ENCODE measurements at places on chromosomes 7 and 10.

GRCh38 chr7:38840736-38841460 is 68.1 kb downstream of the VPS41 start:
- H3K36me3 ChIP-seq, result no peaks in the 10 kb centered on the region
- H3K4me3 ChIP-seq, result no peak overlapping the region
- no peak overlapping the region for H3K27ac ChIP-seq
- no peak for DNase-seq
- no peaks in the 10 kb centered on the region for H3K27me3 ChIP-seq
- 0 out of 2 replicates have a peak, but pooled peaks cover 1% of the 10 kb centered on the region for H3K4me1 ChIP-seq

GRCh38 chr7:118502235-118502634 is 277.7 kb downstream of the ANKRD7 start:
- no peaks in the 10 kb centered on the region for H3K27me3 ChIP-seq
- no peak for DNase-seq
- H3K27ac ChIP-seq, result no peak overlapping the region
- no peaks in the 10 kb centered on the region for H3K4me1 ChIP-seq
- no peaks in the 10 kb centered on the region for H3K36me3 ChIP-seq

DNA sequence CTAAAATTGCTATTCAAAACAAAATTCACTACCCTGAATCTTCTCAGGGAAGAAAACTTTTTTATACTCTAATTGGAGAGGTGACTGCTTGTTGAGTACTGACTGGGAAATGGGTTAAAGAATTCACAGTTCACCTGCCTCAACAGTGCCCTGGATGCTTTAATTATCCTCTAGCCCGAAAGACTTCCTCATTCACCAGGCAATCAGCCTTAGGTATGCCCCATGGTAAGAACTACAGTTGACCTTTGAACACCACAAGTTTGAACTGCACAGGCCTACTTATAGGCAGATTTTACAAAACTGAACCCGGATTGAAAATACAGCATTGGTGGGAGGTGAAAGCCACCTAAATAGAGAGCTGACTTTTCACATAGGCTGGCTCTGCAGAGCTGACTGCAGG is 175.3 kb downstream of the ELAPOR2 start:
- H3K27ac ChIP-seq, result no peak overlapping the region
- no peaks in the 10 kb centered on the region for H3K36me3 ChIP-seq
- H3K4me1 ChIP-seq, result no peaks in the 10 kb centered on the region
- H3K27me3 ChIP-seq, result no peaks in the 10 kb centered on the region

DNA sequence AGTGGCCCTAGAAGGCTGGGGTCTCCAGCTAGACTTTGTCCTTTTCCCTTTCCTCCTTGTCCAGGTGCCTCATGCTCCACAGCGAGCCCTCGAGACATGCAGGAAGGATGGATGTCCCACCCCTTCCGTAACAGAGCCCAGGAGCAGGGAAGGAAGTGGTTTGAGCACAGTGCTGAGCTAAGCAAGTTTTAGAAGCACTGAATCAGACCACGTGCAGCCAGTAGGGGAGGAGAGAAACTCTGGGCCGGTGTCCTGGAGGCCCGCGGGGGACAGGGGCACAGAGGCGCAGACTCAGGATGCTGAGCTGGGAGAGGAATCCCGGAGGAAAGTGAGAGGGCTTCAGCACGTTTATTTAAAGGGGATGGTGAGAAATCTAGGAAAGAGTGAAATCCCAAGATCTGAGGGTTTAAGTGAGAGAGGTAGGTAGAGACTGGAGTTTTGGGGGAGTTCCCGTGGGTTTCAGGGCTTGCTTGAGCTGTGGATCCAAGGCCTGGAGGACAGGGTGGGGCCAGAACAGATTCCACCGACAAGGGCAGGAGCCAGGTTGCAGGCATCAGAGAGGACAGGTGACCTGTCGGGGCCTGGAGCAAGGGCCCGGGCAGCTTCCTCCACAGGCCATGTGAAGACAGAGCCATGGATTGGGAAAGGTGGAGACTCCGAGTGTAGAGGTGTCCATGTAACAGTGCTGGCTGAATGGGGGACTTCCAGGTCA is 4.4 kb upstream of the IRF5 start:
- H3K27me3 ChIP-seq, result peaks cover 13% of the 10 kb centered on the region
- no peak overlapping the region for H3K27ac ChIP-seq
- no peaks in the 10 kb centered on the region for H3K36me3 ChIP-seq
- DNase-seq, result no peak

- peaks cover 3% of the 10 kb centered on the region for H3K4me1 ChIP-seq
- H3K36me3 ChIP-seq, result no peaks in the 10 kb centered on the region
- no peak for DNase-seq
- H3K4me3 ChIP-seq, result no peak overlapping the region
- peak overlapping the region; percentile 13 for H3K27ac ChIP-seq
- no peaks in the 10 kb centered on the region for H3K27me3 ChIP-seq
Measured at GRCh38 chr10:87974769-87975168, 111.3 kb downstream of the PTEN start.

- H3K27ac ChIP-seq, result no peak overlapping the region
- no peaks in the 10 kb centered on the region for H3K4me1 ChIP-seq
- DNase-seq, result peak; percentile 13
- H3K27me3 ChIP-seq, result no peaks in the 10 kb centered on the region
Measured at GRCh38 chr7:23863209-23863787, 153.3 kb downstream of the STK31 start.

DNA sequence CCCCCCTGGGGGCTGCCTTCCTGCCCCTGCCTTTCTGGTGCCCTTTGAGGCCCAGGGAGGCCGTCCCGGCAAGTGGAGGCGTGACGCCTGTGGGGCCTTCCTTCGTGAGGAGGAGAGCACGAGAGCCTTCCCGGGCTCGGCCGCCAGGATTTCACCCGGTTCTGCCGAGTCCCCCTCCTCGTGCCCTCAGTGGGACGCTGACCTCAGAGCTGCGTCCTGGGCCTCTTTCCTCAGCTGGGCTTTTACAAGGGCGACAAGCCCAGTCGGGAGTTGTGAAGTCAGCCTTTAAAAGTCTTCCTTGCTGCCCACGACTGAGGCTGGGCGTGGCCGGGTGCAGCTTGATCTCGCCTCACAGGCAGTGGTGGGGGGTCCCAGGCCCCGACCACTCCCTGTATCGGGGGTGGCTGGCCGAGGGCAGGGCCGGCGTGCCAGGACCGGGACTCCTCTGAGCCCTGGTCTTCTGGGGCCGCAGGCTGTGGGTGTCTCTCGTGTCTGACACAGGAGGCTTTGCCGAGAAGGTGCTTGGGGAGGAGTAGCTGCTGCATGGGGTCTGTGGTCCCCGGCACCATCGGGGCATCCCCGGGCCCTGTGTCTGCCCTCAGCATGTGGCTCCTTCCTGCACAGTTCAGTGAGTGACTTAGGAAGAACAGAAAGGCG is 41.8 kb downstream of the FAM20C start:
- H3K4me1 ChIP-seq, result no peaks in the 10 kb centered on the region
- DNase-seq, result no peak
- H3K27me3 ChIP-seq, result no peaks in the 10 kb centered on the region
- H3K36me3 ChIP-seq, result no peaks in the 10 kb centered on the region
- no peak overlapping the region for H3K27ac ChIP-seq

DNA sequence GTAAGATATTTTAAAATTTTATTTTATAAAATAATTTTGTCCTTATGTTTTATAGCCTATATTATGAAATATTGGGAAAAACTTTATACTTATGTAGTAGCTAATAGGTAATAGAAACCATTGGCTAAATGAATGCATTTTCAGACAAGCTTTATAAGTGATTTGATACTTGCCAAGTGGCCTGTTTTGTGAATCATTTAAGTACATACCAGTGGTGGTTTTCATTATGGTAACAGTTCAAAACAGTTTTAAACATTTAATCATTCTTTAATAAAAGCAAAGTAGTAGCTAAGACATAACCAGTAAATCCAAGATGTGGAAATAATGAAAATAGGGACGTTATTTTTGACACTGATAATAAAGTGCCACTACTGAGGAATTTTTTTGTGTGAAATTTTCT is 182.2 kb downstream of the PHF14 start:
- H3K4me3 ChIP-seq, result no peak overlapping the region
- no peak for DNase-seq
- no peaks in the 10 kb centered on the region for H3K36me3 ChIP-seq

DNA sequence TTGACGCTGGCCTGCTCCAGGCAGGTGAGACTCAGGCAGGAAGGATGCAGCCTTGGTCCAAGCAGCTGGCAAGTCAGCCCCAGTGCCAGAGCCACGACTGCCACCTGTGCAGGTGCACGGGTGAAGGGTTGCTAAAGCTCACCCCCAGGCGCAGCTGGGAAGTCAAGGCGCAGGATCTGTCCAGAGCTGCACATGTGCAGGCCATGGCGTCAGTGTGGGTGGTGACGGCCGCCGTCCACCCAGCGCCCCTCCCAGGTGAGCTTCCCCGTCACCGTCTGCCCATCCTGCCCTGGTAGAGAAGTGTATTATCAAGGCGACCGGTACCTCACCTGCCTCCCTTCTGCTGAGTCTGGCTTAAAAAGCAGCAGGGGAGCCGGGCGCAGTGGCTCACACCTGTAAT is 110.1 kb downstream of the MAD1L1 start:
- H3K4me1 ChIP-seq, result no peaks in the 10 kb centered on the region
- H3K27ac ChIP-seq, result no peak overlapping the region
- H3K36me3 ChIP-seq, result peaks cover 2% of the 10 kb centered on the region
- H3K4me3 ChIP-seq, result no peak overlapping the region
- no peak for DNase-seq

- no peaks in the 10 kb centered on the region for H3K27me3 ChIP-seq
- no peak overlapping the region for H3K4me3 ChIP-seq
- DNase-seq, result no peak
- H3K27ac ChIP-seq, result no peak overlapping the region
- peaks cover 13% of the 10 kb centered on the region for H3K4me1 ChIP-seq
Measured at GRCh38 chr7:151693140-151693539, 173.4 kb upstream of the RHEB start.

DNA sequence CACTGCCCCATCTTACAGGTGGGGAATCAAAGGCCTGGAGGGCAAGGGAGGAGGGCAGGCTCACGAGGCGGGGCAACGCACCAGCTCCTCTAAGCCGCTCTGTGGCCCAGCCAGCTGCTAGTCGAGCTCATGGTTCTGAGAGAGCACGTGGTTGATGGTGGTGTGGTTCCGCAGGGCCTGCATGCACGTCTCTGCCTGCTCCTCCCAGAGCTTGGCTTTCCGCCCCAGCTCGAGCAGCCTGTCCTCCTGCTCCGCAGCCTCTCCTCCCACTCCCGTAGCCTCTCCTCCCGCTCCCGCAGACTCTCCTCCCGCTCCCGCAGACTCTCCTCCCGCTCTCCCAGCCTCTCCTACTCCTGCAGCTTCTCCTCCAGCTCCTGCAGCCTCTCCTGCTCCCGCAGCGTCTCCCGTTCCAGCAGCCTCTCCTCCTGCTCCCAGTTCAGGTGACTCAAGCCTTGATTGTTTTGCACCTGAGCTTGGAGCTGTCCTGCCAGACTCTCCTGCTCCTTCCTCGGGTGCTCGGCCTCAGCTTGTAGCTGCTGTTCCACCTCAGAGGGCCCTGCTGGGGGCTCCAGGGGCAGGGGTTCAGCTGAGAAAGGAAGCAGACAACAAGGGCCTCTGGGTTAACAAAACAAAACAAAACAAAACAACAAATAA is 19.1 kb upstream of the MTPAP start:
- peaks cover 5% of the 10 kb centered on the region for H3K4me1 ChIP-seq
- H3K4me3 ChIP-seq, result no peak overlapping the region
- H3K36me3 ChIP-seq, result no peaks in the 10 kb centered on the region
- no peak for DNase-seq

DNA sequence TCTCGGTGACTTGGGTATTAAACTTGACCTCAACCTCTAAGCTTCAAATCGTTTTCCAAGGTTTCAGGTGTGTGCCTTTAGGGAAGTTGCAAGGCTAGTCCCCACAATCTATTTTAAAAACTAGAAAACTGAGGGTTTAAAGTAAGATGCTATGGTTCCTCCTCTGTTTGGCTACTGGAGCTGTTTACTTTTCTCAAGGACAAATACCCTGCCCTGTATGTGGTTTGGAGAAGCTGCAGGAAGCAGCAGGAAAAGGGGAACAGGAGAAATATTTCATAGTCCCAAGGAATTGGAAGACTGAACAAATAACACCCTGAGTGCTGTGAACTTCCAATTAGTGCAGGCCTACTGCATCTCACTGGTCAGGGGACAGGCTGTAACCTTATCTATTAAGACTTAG is 135.9 kb downstream of the NRP1 start:
- H3K4me1 ChIP-seq, result no peaks in the 10 kb centered on the region
- H3K27me3 ChIP-seq, result no peaks in the 10 kb centered on the region
- H3K4me3 ChIP-seq, result no peak overlapping the region
- H3K36me3 ChIP-seq, result no peaks in the 10 kb centered on the region

DNA sequence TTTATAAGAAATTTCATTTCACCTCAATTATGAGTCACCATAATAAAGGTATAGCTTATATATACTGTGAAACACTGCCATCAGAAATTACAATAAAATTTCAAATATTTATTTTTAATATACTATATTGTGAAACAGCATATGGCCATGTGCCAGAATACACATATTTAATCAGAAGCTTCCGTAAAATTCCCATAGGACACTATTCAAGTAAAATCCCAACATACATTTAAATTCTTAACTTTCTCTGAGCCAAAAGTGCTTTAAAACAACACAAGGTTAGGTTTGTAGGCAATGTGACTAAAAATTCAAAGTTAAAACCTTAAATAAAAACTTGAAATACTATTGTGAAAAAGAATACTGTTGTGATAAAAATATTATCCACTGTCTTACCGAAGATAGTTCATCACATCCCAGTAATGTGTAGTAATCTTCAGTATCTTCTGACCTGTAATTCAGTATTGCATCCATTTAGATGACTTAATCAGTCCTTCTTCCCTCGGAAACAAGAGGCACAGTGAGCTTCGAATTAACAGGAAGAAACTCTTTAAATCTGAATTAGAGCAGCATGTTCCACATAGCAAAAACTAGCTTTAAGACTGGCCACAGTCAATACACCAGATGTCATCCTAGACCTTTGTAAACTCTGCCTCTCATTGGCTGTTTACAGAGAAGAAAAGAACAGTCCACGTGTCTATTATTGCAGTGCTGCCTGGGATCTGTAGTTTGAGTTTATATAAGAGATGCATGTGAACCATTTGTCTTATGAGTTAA is at the start of gene DNAJC12:
TSS of gene DNAJC12 (minus strand) at position 648 of the 774 bp plus-strand sequence. CDS start at position 471, 177 bp downstream.
- peaks cover 1% of the 10 kb centered on the region for H3K4me1 ChIP-seq
- H3K27me3 ChIP-seq, result no peaks in the 10 kb centered on the region
- no peaks in the 10 kb centered on the region for H3K36me3 ChIP-seq
- H3K27ac ChIP-seq, result no peak within 1 kb of the TSS

DNA sequence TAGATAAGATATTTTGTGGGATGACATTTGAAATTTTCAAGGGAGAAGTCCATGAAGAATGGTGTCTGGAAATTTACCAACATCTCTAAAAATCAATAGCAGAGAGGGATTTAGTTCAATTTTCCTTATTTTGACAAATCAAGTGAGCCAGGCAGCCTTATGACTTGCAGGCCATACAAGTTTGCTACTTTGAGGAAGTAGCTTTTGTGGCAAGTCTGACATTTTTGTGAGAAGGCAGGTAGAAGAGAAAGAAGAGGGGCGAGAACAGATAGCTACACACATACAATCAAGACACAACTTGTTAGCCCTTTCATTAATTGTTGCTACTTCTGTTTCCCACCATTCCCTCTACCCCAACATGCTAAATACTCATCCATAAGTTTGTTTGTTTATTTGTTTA is 74.5 kb upstream of the OIT3 start:
- no peak overlapping the region for H3K4me3 ChIP-seq
- H3K4me1 ChIP-seq, result no peaks in the 10 kb centered on the region
- no peak overlapping the region for H3K27ac ChIP-seq
- DNase-seq, result no peak
- H3K36me3 ChIP-seq, result no peaks in the 10 kb centered on the region
